ENCODE measurements at places on chromosomes 11 and 22.

DNA sequence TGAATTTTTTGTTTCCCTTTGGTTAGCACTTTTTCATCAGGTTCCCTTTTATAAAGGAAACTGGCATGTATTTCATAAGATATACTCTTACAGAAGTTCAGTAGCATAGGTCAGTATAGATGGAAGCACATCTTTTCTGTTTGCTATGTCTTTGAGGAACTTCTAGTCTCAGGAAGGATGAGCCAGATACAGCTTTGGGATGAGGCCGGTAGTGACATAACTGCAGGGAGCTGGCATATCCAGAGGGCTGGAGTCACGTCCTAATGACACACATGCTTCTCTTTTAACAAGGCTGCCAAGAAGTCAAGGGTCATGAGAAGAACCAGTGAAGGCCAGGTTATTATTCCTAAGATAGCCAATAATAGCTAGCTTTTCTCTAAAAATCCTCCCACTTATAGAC lies 33.3 kb upstream of the ADSL start:
- no peak for DNase-seq

- DNase-seq = peak; percentile 77
Measured at GRCh38 chr11:68843703-68844312, 2.1 kb upstream of the CPT1A start.

- no peak for DNase-seq
Measured at GRCh38 chr22:36145881-36146280, 14.7 kb downstream of the APOL3 start.

- no peak for DNase-seq
Measured at GRCh38 chr11:122307476-122308035, 191.5 kb upstream of the BLID start.

DNA sequence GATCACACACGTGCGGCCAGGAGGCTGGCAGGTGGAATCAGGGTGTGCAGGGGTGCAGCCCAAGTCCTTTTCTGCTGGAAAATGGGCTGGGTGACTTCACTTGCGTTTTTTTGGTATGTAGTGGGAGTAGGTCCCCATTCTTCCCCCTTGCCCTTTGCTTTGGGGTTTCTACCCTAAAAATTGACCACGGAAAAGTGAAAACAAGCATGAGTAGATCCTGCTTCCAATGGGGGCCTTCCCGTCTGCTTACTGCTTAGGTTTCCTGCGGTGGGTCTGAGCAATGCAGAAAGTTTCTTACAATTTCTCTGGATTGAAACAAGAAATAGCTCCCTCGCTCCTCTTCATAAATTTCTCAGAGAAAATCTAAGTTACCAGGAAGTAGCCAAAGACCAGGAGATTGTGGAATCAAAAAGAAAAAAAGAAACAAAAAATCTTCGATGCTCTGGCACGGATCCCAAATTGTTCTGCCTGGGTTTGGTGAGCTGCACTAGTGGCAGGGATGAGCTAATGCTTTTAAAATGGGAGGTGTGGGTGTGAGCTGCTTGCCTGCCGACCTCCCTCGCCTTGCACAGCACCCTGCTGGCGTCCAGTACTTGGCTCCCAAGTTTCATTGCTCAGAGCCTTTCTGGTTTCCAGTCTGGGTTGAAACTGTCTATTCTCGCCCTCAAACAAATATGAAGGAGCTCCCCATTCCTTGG lies 2.4 kb downstream of the TIMP3 start:
- no peak for DNase-seq

DNA sequence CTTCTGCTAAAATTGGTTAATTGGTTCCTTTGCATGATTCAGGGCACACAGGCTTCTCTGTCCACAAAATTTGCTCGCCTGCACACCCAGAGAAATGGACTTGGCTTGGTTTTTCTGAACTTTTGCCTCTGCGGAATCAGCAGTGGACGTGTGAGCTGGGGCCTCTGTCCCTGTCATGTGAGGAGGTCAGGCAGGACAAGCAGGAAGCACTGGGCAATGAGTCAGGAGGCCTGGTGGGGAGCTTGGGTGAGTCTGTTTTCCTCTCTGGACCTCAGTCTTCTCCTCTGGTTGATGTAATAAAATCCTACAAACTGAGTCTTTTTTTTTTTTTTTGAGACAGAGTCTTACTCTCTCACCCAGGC lies 10.4 kb upstream of the CELSR1 start:
- DNase-seq = no peak

DNA sequence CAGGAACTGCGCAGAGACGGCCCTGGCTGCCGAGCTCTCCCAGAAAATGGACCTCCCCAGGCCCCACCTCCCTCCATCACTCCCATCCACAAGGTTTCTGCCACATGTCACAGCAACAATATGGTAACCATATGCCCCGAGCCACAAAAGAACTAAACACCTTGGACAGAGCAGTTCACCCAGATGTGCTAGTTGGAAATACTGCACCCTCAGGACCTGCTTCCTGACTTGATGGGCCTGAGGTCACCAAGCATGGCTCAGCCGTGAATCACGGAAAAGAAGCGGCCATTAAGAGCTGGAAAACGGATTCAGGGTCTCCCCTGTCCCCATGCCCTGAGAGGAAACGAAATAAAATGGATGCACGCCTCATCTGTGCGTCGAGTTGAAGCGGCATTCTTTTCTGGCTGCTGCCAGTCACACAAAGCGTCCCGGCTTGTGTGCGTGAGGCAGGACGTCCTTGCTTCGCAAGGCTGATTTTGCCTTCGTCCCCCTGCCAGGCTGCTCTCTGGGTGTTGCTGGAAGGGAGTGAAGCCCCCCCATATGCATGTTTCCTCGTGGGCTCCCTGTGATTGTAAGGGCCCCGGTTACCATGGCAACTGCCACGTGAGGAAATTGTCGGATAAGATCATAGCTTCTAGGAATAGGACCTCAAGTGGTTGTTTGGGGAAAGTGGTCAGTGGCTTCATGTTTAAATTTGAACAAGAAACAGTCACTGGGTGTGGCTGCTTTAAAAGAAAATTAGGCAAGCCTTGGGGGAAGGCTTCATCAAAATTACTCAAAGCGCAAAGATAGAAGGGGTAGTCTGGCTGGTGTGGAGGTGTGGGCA lies 51.7 kb downstream of the FLI1 start:
- no peak for DNase-seq

GRCh38 chr11:35021589-35021988 lies 105.2 kb downstream of the PDHX start:
- no peak for DNase-seq

- DNase-seq = no peak
Measured at GRCh38 chr11:60634126-60634525, 65.3 kb upstream of the MS4A8 start.

DNA sequence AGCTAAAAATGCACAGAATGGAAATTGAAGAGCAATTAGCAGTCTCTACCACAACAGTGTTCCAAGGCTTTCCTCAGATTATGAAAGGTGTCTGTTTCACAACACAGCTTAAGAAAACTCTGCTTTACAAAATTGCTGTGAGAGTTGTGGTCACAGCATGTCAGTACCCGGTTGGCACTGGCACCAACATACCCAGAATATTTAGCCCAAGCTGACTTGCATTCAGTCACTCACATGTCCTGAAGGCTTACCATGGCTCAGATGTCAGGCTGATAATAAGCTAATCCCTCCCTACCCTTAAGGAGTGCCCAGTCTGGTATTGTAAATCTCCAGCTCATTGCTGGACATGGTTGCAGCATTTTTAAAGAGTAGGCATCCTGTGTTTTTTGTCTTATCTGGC lies 14.9 kb downstream of the NCR3LG1 start:
- no peak for DNase-seq

- no peak for DNase-seq
Measured at GRCh38 chr11:5837695-5838094, 4.0 kb downstream of the OR52E6 start.

- no peak for DNase-seq
Measured at GRCh38 chr11:31821766-31822165, 10.6 kb upstream of the PAX6 start.

GRCh38 chr22:36724836-36725235 lies 21.3 kb upstream of the CACNG2 start:
- no peak for DNase-seq

DNA sequence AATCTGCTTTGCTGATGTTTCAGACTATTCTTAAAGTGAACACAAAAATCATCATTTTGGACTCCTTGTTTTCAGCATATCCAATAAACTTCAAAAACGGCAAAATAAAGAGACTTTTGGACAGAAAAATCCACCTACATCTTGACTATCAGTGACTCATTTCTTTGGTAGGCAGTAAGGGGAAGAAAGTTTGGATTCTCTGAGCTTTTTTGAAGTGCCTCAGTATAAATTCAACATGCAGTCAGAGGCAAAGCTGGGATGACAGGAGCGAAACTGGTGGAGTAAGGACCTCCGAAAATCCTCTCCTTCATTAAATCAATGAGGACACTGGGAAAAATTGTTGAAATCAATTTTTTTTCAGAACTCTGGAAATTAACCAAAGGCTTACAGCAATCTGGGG lies 29.7 kb downstream of the EFCAB6 start:
- DNase-seq = no peak

All from CD4-positive, alpha-beta T cell treated with Interleukin-1 beta for 1 hour (primary cell).